Placental pericyte (primary cell): ENCODE measurements at places on chromosomes 2 and 18. TPM values are rescaled to one million over a fixed set of nuclear protein-coding genes. Genes with fewer than 3 reads are reported as not detected.

The SERPINB3 gene
- not detected in 2 replicates for total RNA-seq

The NGEF gene
- total RNA-seq, result under 0.01 and 0.57 TPM in 2 replicates

The OR6B2 gene
- total RNA-seq, result not detected in 2 replicates

The GLI2 gene
- 14.0 and 23.3 TPM in 2 replicates for total RNA-seq

The POLR1B gene
- 11.6 and 23.8 TPM in 2 replicates for total RNA-seq

The ASXL3 gene
- total RNA-seq, result 0.14 and 0.22 TPM in 2 replicates
